ENCODE measurements at places on chromosomes 1 and 21. TPM values are rescaled to one million over a fixed set of nuclear protein-coding genes. Genes with fewer than 3 reads are reported as not detected.
A peak's percentile ranks its signal among the peaks of the same experiment; 100 is the strongest.

NBPF6 gene
- total RNA-seq, result not detected

DNA sequence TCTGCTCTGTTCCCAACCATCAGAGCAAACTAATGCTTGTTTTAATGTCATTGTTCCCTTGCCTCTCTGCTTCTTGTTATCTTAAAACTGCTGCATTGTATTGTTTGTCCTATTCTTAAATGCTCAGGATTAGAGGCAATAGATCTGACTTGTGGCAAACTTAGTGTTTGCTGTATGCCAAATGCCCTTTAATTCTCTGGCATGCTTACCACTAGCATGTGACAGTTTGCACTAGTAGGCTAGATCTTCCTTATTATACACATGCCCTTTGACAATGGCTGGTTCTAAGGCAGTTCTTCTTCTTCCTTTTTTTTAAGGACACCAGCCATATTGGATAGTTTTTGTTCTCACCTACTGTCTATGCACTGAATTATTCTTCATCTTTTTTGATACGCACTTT, 30.1 kb downstream of the PALMD start:
- DNase-seq, result no peak

GRCh38 chr1:50929376-50929958, 30.6 kb downstream of the FAF1 start:
- peak; percentile 24 for DNase-seq

FCRL5 gene
- total RNA-seq, result not detected

GRCh38 chr1:33130297-33130696, 49.3 kb downstream of the AZIN2 start:
- DNase-seq, result peak; percentile 67

DNA sequence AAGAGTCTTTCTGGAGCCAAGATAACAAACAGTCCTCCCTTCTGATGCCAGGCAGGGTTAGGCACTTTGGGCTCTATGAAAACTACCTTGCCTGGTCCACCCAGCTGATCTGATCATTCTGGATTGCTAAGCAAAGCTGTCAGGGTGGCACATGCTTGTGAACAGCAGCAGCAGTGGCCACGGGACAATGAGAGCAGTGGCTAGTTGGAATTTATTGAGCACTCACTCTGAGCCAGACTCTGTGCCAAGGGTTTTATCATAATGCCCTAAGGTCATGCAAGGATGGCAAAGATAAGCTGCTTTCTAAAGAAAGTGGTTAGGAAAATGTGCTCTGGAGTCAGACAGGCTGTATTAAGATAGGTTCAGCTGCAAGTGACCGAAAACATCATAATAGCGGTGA, 390.4 kb upstream of the VAMP3 start:
- no peak for DNase-seq

GRCh38 chr1:91876040-91876470, 9.9 kb downstream of the TGFBR3 start:
- no peak for DNase-seq
